Activated CD4-positive, alpha-beta T cell treated with anti-CD3 and anti-CD28 coated beads, Interleukin-2, amount 10 ng/mL, durations not matched to agents 7 days and 5 days (primary cell): ENCODE measurements at places on chromosomes 3 and 15.

DNA sequence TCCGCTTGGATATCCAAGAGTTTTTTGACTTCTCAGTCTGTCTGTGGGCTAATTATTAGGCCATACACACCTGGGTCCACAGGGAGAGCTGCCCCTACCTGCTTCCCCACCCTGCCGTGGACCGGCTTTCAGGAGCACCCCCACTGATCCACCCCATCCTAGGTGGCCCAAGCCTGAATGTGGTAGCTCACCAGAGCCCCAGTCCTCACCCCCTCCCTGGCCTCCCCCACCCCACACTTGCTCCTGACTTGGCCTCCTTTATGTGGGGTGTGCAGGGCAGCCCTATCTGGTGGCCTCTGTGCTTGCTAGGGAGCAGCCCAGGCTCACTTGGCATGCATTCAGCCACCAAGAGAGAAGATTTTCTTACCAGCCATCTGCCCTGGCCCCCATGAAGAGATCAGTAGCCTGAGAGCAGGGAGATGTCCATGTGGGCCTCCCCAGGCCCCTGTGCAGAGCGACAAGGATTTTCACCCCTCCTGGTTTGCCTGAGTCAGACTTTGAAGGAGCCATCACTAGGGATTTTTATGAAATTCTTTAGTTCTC, 11.2 kb downstream of the LRRK1 start:
- H3K36me3 ChIP-seq: no peaks in the 10 kb centered on the region
- H3K4me3 ChIP-seq: no peak overlapping the region
- no peak for DNase-seq
- no peak overlapping the region for H3K27ac ChIP-seq
- no peaks in the 10 kb centered on the region for H3K4me1 ChIP-seq
- no peaks in the 10 kb centered on the region for H3K27me3 ChIP-seq

- no peaks in the 10 kb centered on the region for H3K36me3 ChIP-seq
- no peak overlapping the region for H3K4me3 ChIP-seq
- peak; percentile 46 for DNase-seq
These were observed 17.6 kb upstream of the CYP11A1 start for GRCh38 chr15:74384881-74385643.

- H3K4me3 ChIP-seq: no peak overlapping the region
- no peaks in the 10 kb centered on the region for H3K36me3 ChIP-seq
- no peaks in the 10 kb centered on the region for H3K4me1 ChIP-seq
- H3K27ac ChIP-seq: no peak overlapping the region
- no peak for DNase-seq
- peaks cover 4% of the 10 kb centered on the region for H3K27me3 ChIP-seq
These were observed 93.0 kb upstream of the IGSF10 start for GRCh38 chr3:151553888-151554287.

DNA sequence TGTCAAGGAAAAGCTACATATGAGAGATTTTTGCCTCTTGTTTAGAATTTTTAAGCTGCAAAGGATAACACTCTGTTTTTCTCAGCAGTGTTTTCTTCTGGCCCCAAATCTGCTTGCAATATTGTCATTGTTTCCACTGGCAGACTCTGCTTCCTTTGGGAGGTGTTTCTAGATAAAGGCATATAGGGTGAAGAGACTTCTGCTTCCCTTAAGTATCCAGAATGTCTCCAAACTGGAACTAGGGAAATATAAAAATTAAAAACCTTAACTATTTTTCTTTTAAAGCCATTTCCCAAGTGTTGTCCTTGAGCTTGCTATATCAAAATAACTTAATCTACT, 225.8 kb downstream of the CGGBP1 start:
- H3K27me3 ChIP-seq: no peaks in the 10 kb centered on the region
- DNase-seq: no peak
- no peaks in the 10 kb centered on the region for H3K4me1 ChIP-seq
- no peaks in the 10 kb centered on the region for H3K36me3 ChIP-seq
- no peak overlapping the region for H3K4me3 ChIP-seq
- H3K27ac ChIP-seq: no peak overlapping the region

DNA sequence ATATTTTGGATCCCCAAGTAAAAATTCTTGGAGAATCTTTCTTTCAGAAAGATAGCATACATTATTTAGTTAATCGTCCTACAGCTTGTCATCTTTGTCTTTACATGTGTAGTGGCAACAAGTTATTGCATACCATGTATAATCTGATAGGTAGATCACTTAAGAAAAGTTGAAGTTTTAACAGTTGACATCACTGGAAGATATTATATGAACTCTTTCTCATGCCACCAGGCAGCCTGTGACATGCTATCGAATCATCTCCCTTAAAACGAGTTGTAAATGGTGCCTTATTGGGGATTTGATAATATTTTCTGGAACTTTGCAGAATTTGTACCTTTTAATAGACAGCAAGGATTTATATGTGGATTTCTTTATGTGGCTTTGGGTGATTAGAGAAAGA, 8.7 kb downstream of the U2SURP start:
- peaks cover 64% of the 10 kb centered on the region for H3K4me1 ChIP-seq
- DNase-seq: no peak
- no peak overlapping the region for H3K27ac ChIP-seq
- H3K36me3 ChIP-seq: peaks cover 24% of the 10 kb centered on the region
- H3K4me3 ChIP-seq: no peak overlapping the region
